ENCODE measurements at places on chromosomes 1 and 21.

GRCh38 chr1:187326557-187326956 is 497.8 kb downstream of the PLA2G4A start:
- DNase-seq = no peak

DNA sequence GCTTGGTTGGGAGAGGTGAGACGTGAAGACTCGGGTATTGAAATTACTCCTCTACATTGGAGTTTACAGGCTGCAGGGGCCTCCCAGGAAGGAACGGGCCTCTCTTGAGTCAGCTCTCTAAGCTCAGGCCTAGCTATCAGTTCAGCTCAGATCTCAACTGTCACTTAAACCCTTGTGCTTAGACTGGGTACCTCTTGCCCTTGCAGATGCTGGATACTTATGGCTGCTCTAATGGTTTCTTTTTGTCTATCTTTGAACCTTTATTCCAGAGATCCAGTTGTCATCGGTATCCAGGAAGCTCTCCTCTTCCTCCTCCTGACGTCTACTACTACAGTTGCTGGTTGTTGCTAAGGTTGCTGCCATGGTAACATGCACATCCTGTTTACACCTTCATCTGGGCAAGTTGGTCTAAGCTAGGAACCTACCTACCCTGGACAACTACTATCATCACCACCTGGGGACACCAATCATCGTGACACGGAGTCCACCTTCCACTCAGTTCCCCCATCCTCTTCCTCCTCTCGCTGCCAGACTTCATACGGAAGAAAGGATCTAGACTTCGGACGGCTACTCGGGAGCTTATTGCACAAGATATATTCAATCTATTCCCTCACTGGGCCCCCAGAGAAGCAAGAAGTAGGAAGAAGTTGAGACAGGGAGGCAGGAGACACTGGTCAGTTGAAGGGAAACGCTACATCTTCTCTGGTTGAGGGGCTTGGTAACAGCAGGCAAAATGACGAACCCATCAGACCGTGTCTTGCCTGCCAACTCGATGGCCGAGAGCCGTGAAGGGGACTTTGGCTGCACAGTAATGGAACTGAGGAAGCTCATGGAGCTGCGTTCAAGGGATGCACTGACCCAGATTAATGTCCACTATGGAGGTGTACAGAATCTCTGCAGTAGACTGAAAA is 56.1 kb downstream of the ATP2B4 start:
- DNase-seq = peak; percentile 93

GRCh38 chr21:35007348-35007747 is 41.8 kb downstream of the RUNX1 start:
- no peak for DNase-seq

DNA sequence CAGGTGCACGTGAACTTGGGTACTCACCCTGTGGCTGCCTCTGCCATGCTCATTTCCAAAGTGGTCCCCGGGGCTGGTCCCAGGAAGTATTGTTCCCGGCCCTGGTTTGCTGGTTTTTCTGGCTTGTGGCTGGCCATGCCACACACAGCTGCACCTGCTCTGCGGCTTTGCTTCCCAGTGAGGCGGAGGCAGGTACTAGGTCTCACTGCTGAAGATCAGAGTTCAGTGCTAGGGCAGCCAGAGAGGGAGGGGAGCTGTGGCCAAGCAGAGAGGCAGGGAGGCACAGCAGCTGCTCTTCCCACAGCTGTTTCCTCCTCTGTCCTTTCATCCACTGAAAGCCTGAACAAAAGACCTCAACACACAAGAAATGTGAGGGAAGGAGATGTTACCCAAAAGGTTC is 30.5 kb downstream of the ENO1 start:
- DNase-seq = no peak
